ENCODE measurements at places on chromosomes 3 and 15.

GRCh38 chr3:197258168-197258755 lies 40.1 kb downstream of the DLG1 start:
- no peak for DNase-seq

DNA sequence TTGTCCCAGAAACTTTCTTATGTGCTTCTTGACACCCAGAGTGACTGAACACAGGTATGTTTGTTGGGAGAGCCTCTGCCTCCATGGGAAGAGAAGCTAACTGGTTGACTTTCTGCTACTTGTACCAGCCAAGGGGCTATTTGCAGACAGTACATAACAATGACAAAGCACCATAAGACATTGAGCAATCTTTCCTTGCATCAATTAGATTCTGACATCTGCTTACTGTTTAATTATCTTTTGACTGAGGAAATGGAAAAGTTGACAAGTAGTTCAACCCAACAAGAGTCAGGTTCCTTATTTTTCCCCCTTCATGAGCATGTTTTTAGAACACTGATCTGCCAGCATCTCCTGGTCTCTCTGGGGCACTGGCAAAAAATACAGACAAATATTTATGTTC lies 157.7 kb downstream of the RPLP1 start:
- no peak for DNase-seq

DNA sequence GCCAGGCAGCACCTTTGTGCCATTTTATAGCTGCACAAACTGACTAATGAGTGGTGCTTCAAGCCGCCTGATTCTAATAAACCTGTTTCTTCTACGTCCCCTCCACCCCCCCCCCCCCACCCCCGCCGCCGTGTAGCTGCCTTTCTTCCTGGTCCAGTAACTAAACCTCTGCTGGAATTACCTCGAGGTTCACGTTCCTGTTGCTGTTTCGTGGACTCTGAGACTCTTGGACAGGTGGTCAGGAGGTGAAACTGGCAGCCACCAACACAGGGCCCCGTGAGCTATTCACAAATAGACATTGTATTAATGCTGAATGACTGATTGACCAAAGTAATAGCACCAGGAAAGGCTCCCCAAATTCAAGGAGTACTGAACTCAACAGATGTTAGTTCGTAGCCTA lies 73.9 kb downstream of the TRIM69 start:
- DNase-seq: no peak

- no peak for DNase-seq
Observed at GRCh38 chr3:101146946-101147345, 153.7 kb upstream of the ABI3BP start.

DNA sequence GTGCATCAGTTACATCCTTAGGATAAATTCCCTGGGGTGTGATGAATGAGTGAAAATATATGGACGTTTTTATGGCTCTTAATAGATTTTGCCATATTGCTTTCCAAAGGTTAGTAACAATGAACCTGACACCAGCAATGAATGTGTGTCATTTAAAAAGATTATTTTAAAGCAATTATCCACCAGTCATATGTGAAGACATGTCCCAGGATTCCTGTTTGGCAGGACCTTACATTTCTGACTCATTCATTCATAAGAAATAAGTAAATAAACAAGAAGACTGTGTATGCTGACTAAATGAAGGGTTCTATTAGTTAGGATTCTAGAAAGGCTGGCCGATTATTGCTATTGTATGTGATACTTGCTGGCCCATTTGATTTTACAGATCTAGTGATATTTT lies 201.5 kb downstream of the SOX2 start:
- DNase-seq: no peak

- DNase-seq: no peak
Observed at GRCh38 chr3:66838704-66839103, 159.4 kb upstream of the KBTBD8 start.
